ENCODE measurements at places on chromosomes 16 and 17. TPM values are rescaled to one million over a fixed set of nuclear protein-coding genes. Genes with fewer than 3 reads are reported as not detected.

SYNGR3 gene
- total RNA-seq = 20.8 TPM

PHAF1 gene
- 19.9 TPM for total RNA-seq

TSPAN10 gene
- total RNA-seq = 0.37 TPM

ZACN gene
- total RNA-seq = not detected

EVI2B gene
- 54.8 TPM for total RNA-seq

KCTD19 gene
- total RNA-seq = 0.10 TPM

THUMPD1 gene
- total RNA-seq = 42.5 TPM

CACNG3 gene
- total RNA-seq = not detected

PPP1R1B gene
- total RNA-seq = not detected

EVPLL gene
- total RNA-seq = not detected

PRSS8 gene
- not detected for total RNA-seq

IRX5 gene
- total RNA-seq = 0.34 TPM

MYL11 gene
- total RNA-seq = not detected

NOS2 gene
- not detected for total RNA-seq

TP53TG3 gene
- not detected for total RNA-seq

KRT15 gene
- total RNA-seq = not detected

UNC45B gene
- 0.05 TPM for total RNA-seq

CMIP gene
- 59.8 TPM for total RNA-seq

SMIM36 gene
- not detected for total RNA-seq

EXOC3L1 gene
- total RNA-seq = 0.61 TPM

GDPD3 gene
- 7.6 TPM for total RNA-seq

PHOSPHO1 gene
- not detected for total RNA-seq

HOXB4 gene
- 9.0 TPM for total RNA-seq
